Pulmonary artery endothelial cell (primary cell): ENCODE measurements at places on chromosomes 13 and 19. TPM values are rescaled to one million over a fixed set of nuclear protein-coding genes. Genes with fewer than 3 reads are reported as not detected.

DNA sequence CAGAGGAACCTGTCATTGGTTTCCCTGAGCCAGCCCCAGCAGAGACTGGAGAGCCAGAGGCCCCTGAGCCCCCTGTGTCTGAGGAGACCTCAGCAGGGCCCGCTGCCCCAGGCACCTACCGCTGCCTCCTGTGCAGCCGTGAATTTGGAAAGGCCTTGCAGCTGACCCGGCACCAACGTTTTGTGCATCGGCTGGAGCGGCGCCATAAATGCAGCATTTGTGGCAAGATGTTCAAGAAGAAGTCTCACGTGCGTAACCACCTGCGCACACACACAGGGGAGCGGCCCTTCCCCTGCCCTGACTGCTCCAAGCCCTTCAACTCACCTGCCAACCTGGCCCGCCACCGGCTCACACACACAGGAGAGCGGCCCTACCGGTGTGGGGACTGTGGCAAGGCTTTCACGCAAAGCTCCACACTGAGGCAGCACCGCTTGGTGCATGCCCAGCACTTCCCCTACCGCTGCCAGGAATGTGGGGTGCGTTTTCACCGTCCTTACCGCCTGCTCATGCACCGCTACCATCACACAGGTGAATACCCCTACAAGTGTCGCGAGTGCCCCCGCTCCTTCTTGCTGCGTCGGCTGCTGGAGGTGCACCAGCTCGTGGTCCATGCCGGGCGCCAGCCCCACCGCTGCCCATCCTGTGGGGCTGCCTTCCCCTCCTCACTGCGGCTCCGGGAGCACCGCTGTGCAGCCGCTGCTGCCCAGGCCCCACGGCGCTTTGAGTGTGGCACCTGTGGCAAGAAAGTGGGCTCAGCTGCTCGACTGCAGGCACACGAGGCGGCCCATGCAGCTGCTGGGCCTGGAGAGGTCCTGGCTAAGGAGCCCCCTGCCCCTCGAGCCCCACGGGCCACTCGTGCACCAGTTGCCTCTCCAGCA is 4.2 kb downstream of the ZNF574 start:
- DNase-seq, result no peak

- no peak for DNase-seq
These were observed 61.9 kb downstream of the AP1M1 start for GRCh38 chr19:16259385-16260159.

GRCh38 chr13:39641645-39642044 is 13.8 kb upstream of the COG6 start:
- DNase-seq, result no peak

- DNase-seq, result no peak
These were observed 44.5 kb upstream of the PCDH8 start for GRCh38 chr13:52892925-52893324.

Gene ZNF490
- 6.0 and 9.7 TPM in 2 replicates for total RNA-seq

DNA sequence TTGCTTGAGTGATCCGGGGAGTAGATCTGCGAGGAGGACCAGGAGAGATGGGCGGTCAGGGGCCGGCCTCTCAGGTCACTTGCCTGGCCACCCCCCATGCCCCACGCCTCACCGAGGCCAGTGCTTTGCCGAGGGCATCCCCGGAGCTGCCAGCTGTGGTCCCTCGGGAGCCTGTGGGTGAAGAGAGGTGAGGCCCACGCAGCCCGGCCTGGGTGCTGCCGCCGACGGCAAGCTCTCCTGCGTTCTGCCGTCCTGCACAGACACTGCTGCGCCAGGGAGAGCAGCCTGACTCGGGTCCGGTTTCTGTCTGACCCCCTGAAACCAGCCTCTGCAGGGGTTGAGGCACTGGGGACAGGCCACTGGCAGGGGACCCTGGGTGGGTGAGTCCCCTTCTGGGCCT is 15.8 kb upstream of the UQCR11 start:
- no peak for DNase-seq

Gene LRFN3
- 2.6 and 3.0 TPM in 2 replicates for total RNA-seq

DNA sequence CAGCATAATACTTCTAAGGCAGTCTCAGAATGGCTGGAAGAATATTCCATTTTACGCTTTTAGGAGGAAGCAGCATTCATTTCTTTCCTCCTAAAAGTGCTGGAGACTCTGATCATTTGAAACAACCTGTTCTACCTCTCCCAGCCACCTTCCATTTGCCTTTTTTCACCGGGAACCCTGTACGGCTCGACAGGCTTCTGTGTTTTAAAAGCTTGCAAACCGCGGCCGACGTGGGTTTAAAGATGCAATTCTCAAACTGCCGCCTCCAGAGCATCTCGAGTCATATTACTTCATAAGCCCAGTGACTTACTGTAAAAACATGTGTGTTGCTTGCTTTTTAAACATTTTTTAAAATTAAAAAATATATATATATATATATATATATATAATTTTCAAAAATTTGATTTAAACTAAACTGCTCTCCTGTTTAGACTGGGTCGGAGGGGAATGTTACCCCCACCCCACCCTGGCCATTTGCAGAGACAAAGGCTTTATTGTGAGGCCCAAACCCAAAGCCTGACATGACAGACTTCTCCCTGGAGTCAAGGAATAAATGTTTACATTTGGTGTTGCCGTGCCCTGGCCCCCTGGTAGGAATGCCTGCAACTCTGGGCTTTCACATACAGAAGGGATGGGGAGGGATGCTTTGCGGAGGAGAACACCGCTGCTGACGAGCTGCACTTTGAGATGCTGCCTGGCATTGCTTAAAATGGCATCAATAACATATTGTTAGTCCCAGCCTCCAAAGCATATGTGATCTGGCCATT is 30.4 kb downstream of the ZNF536 start:
- DNase-seq, result no peak

Gene RUBCNL
- total RNA-seq, result not detected in 2 replicates

Gene KLK6
- total RNA-seq, result not detected in 2 replicates

DNA sequence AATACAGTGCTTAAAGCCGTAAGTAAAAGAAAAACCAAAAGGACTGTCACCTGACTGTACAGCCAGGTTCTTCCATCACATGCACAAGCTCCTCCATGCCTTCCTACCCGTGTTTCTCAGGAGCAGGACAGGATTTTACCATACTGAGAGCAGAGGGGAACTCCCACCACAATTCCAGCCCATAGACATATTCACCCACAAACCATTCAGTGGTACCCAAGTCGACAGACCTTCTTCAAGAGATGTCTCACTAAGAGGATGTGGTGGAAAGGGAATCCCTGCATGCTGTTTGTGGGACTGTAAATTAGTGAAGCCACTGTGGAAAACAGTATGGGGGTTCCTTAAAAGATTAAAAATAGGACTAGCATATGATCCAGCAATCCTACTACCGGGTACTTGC is 66.9 kb upstream of the DOCK9 start:
- DNase-seq, result no peak

GRCh38 chr13:19957320-19958154 is 990 bp upstream of the ZMYM2 start:
- peak; percentile 33 for DNase-seq

Gene HTR2A
- total RNA-seq, result not detected in 2 replicates

Gene LMTK3
- under 0.01 and 0.04 TPM in 2 replicates for total RNA-seq

DNA sequence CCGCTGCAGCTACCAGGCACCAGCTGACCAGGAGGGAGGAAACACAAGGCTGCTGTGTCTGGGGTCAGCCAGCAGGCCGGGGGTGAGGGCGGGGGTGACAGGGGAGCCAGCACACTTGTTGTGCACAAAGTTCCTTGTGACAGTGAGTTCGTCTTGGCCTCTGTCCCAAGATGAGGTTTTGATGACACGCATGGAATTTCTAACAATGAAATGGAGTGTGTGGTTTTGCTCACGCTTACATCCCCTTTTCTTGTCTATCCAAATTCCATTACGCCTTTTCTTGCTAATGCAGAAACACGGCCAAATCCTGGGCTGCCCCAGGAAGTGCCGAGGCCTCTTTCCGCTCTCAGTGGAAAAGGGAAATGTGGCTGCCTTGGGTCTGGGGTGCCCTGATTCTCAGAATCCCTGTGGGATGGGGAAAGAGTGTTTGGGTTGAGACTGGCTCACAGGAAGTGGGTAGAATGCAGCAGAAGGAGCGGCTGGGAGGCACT is 73.8 kb downstream of the GADD45B start:
- no peak for DNase-seq

DNA sequence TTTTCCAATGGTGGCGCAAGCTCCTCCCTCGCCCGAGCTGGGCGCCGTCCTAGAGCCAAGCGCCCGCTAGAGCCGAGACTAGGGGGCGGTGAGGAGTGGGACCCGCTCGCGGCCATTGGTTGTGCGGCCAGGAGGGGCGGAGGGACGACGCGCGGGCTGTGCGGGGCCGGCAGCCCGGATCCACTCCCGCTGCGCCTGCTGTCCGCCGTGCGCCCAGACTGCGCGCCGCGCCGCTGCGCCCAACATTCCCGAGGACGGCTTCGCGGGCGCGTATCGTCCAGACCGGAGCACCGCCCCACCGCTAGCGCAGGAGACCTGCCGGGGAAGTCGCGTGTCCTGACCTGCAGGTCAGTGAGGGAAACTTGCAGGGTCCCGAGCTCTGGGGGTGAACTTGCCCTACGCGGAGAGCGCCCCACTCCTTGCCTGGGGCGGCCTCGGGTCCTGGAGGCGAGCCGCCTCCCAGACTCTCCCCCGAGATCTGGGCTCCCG is at the start of gene SERTM1:
Gene SERTM1 (plus strand): TSS at position 183 of the 489 bp plus-strand sequence. CDS start 21,059 bp downstream, outside the sequence.
- DNase-seq, result no peak

GRCh38 chr19:54133957-54134590 is 3.5 kb upstream of the CNOT3 start:
- DNase-seq, result no peak

Gene CLEC11A
- 4.0 and 4.3 TPM in 2 replicates for total RNA-seq

GRCh38 chr19:7787141-7787540 is 24.1 kb downstream of the CLEC4M start:
- DNase-seq, result no peak

Gene C13orf42
- total RNA-seq, result not detected in 2 replicates
